ENCODE measurements at places on chromosomes 7 and 10. TPM values are rescaled to one million over a fixed set of nuclear protein-coding genes. Genes with fewer than 3 reads are reported as not detected.

ZNF746 gene
- 20.2 TPM for total RNA-seq

- DNase-seq: no peak
Observed at GRCh38 chr10:17785276-17785930, 23.7 kb upstream of the MRC1 start.

WNT16 gene
- total RNA-seq: 1.1 TPM

CFAP69 gene
- 4.4 TPM for total RNA-seq

ANKRD22 gene
- total RNA-seq: 2.9 TPM

DNA sequence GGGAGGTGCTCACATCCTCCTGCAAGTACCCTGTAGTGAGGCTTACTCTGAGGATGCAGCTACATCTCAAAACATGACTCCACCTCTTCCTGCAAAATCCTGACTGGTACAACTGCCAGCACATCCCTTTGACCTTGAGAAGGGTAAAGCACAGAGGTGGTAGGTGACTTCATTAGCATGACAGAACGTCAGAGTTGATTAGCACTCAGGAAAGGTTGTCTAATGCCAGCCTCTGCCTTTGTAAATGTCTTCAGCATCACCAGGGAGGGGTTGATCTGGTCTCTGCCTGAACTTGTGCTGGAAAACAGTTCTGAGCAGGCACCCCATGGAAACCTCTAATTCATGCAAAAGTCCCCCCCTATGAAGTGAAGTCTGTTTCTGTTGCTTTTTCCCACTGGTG lies 591.3 kb upstream of the GALNT17 start:
- no peak for DNase-seq

DNA sequence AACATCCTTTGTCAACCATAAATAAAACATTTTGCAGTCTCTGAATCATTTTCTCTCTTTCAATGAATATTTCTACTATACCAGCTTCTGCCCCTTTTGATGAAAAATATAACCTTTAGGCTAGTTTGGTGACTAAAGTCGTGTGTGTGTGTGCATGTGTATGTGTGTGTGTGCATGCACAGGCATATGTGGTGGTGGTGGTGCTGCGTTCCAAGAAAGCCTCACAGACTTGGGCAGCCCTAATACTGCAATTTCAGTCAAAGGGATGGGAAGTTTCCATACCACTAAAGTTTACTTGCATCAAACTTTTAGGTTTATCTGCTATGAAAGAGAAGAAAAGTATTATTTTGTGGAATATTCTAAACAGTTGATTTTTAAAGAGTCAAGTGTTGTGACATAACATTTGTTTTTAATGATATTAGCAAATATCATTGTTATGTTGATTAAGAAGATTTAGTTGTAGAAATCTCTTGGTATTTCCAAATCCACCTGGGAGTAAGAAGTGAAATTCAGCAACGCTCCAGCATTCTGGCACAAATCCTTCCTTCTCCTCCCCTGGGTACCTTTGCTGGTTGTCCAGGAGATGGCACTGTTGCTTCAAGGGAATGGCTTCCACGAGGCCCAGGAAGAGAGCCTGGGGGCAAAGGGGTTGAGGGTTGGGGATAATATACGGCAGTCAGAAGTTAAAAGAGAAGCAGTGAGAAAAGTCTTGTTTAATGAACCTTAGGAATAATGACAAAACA lies 41.5 kb downstream of the ASB4 start:
- no peak for DNase-seq

- DNase-seq: no peak
Observed at GRCh38 chr7:14385074-14385473, 395.6 kb upstream of the ETV1 start.

DNA sequence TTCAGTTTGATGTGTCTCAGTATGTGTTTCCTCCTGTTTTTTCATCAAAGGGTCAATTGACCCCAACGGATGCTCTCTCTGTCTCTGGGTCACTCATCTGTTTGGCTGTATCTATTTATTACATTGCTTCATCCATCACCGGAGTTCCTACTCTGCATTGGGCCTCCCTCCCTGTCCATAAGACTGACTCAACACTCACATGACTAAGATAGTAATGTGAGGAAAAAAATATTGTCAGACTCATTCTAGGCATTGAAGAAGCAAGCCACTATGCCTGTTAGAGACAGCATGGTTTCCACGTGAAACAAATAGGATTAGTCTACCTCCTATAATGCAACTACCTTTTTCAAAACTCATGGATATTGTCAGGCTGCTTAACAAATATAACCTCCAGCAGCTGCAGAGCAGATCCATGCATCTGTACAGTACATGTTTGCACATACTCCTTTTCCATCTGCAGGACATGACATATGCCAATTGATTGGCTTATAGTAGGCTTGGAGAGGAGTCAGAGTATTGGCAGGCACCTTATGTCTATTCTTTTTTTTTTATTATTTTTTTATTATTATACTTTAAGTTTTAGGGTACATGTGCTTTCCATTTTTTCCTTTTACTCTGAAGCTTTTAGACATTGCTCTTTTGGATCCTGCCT lies 275.2 kb downstream of the LRRTM3 start:
- no peak for DNase-seq

DNA sequence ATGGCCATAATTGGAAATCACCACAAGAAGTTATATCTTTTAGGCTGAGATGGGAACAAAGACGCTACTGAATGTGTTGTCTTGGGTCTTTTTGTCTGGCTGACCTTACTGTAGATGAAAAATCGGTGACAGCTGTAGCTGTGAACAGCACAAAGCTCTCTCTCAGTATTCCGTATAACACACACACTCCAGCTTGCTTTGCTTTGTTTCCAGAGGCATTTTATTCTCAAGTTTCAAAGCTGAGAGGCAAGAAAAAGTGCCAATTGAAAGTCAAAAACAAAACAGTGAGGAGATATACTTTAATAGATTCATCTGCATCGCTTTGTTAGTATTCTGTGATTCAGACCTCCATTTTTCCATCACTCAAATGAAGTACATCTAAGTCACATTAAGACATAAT lies 39.6 kb upstream of the CABCOCO1 start:
- no peak for DNase-seq

DNA sequence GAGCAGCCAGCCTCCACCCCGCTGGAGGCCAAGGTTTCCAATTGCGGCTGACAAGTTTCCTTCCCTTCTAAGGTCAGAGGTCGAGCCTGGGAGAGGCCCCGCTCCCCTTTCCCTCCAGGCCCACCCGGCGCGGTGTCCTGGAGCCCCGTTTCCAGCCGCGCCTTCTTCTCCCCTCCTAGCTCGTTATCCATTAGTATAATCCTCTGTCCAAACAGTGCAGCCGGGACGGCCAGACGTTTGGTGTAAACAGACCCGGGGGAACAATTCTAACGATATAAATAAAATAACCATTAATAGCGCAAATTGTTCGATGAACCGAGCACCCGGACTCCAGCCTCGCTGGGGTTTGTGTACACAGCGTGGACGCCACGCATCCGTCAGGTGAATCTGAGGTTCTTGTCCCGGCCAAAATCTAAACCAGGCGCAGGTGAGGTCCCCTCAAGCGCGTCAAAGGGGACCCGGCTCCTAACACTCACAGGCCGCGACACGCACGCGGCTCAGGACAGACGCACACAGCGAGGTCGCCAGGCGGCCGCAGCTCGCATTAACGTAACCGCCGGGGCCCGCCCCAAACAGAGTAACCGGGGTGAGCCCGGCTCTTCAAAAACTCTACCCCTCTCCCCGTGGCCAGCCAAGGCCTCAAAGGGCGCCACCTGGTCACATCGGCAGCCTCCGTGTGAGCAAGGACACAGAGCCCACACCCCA lies 10.8 kb upstream of the NKX2-3 start:
- no peak for DNase-seq

DNA sequence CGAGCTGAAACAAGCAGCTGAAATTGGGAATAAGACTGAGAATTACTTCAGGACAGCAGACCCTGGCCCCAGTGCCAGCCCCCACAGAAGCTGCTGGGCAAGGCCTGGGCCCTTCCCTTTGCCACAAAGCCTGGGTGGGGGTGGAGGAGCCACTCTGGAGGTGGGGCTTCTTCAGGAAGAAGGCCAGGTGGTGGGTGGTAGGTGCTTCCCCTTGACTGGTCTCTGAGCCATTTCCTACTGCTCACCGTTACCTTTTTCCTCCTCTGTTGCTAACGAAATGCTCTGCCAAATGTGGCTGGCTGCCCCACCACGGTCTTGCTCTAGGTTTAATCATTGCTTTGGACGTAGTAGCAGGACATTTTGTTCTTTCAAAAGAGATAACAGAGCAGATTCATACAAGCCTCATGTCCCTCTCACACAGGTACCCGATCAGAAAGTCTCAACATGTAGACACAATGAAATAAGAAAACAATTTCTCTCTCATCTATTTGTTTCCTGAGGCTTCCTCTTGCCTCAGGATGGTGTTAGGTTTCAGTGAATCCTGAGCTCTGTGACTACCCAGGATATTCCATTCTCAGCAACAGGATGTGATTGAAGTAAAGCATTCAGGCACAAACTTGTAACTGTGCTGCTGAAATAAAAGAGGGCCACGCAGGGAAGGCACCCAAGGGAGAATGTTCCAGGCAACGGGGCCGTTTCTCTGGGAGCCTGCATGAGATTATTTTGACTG lies 66.5 kb downstream of the WDR11 start:
- no peak for DNase-seq

- no peak for DNase-seq
Observed at GRCh38 chr7:135164357-135165061, 6.0 kb downstream of the CYREN start.

GRCh38 chr7:112892263-112892662 lies 102.1 kb upstream of the TMEM168 start:
- DNase-seq: no peak

DNA sequence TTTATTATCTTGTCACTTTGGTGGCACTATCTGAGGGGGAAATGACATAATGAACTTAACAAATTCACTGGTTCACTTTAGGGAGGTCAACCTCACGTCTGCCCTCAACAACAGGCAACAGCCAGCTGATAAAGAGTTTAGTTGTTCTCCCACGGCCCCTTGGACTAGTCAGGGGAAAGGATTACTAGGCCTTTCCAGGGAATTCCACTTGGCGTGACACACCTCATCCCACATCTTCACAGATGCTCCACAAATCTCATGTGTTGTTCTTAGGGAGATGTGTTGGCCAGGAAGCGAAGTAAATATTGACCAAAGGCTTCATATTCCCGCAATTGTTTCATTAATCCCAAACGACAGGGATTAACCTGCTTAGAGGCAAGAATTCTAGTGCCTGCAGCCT lies 183.5 kb upstream of the CDCA7L start:
- DNase-seq: no peak

AGBL3 gene
- 2.4 TPM for total RNA-seq

GRCh38 chr7:44275957-44276570 lies 49.3 kb downstream of the CAMK2B start:
- DNase-seq: no peak

GDI2 gene
- total RNA-seq: 245 TPM

CPA2 gene
- total RNA-seq: 16.3 TPM

KAZALD1 gene
- total RNA-seq: 6.9 TPM

GRCh38 chr10:103637011-103637410 lies 143.5 kb downstream of the NEURL1 start:
- DNase-seq: no peak

- DNase-seq: no peak
Observed at GRCh38 chr7:30778255-30779025, 7.2 kb downstream of the MINDY4 start.

C10orf105 gene
- not detected for total RNA-seq

LRRC4 gene
- total RNA-seq: 37.7 TPM

- DNase-seq: no peak
Observed at GRCh38 chr7:137151041-137151689, 192.4 kb downstream of the PTN start.

GRCh38 chr7:139748941-139749340 lies 28.9 kb downstream of the HIPK2 start:
- DNase-seq: no peak

DNA sequence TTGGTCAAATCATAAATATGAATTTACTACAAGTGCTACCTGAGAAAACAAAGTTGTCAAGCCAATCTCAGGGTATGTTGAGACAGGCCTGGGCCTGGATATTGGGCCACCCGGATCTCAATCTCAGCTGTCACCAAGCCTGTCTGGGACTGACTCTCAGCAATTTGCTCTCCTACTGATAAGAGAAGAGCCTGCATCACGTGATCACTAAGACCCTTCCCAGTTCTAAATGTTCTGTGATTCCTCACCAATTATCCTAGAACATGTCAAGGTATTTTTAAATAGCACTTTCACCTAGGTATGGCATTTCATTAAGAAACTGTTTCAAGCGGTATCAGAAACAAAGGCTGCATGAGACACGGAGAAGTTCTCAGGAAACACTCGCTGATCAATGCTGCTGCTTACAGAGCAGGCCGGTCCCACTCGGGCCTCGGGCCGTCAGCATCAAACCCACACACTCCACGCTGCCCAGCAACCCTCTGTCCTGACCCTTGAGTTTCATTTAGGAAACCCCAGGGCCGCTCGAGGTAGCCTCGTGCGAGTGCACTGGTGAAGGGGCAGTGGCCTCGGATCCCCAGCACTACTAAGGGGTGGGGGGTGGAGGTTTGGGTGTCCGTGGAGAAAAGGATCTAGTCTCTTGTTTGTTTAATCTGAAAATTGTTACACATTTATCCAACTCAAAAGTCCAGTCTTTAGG lies 4.1 kb downstream of the KLF6 start:
- DNase-seq: no peak

DNA sequence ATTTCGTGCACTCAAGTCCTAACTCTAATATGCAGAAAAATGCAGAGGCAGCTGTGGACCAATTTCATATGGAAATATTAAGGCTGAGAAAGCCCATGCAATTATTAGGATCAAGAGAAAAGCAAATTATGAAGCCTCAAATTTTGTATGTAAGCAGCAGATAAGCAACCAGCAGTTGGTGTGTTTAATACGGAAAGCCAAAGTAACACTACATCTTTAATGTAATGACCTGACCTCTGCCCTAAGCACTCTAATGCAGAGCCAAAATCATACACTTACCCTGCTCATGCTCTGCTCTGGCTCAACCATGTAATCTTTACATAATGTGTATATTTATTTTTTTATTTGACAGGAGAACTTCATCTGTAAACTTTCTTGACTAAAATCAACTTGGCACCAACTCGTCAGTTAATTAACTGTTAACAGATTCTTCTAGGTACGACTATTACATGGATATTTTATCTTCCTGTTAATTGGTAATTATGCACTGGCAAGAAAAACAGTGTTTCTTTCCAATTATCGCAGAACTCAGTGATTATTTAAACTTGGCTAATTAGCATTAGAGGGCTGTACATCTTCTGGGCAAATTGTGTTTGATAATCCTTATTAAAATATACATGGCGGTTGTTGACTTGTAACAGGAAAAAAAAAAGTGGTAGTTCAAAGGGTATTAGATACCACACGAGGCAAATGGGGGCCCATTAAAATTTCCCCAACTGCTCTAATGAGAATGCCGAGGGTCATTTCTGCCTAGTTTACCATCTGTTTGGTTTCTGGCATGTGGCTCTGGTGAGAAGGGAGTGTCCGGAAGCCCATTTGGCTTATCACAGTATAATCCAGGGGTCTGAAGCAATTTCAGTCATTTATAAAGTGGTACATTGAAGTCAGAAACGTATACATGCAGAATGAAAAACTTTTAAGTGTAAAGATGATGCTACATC lies 94.5 kb downstream of the RELN start:
- no peak for DNase-seq

DNA sequence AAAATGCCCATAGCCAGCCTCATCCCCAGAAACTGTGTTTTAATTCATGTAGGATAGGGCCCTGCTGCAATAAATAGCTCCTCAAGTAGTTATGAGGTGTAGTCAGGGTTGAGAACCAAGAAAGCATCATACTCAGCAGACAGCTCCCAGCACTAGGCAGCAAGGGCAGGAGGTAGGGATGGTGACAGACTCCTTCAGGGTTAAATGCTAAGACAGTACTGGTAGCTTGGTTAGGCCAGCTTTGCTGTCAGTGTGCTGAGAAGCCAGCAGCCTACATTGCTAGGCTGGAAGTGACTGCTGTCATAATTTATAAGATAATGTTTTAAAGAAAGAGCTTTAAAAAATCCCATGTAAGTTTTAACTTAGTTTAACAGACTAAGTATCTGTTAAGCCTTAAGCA lies 113.9 kb upstream of the IMMP2L start:
- no peak for DNase-seq

ATOH7 gene
- 0.60 TPM for total RNA-seq

EXOC6 gene
- total RNA-seq: 8.8 TPM

Measured in type B pancreatic cell (in vitro differentiated cells).